Natural killer cell treated with Interleukin-12 subunit alpha and Interleukin-12 subunit beta and Interleukin-15 and Interleukin-18, amount 100 ng/mL, for 72 hours (primary cell): ENCODE measurements at places on chromosomes 1 and 21. TPM values are rescaled to one million over a fixed set of nuclear protein-coding genes. Genes with fewer than 3 reads are reported as not detected.

DNA sequence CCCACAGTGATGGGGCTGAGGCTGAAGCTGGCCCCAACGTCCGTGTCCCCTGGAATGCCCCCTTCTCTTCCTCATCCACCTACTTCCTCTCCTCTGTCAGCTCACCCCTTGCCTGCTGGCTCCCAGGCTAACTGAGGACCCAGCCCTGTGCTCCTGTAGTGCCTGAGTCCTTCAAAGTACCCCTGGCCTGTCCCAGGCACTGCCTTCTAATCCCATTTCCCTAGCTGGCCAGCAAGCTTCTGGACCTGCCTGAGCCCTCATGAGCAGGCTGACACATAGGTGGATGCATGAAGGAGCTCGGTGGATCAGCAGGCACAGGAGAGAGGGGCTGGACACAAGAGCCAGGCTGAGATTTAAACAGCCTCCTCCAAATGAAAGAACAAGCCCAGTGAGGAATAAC is 650.8 kb downstream of the NPHP4 start:
- DNase-seq = no peak
- H3K4me1 ChIP-seq = no peaks in the 10 kb centered on the region
- no peak overlapping the region for H3K4me3 ChIP-seq
- H3K27ac ChIP-seq = no peak overlapping the region
- H3K27me3 ChIP-seq = no peaks in the 10 kb centered on the region

DNA sequence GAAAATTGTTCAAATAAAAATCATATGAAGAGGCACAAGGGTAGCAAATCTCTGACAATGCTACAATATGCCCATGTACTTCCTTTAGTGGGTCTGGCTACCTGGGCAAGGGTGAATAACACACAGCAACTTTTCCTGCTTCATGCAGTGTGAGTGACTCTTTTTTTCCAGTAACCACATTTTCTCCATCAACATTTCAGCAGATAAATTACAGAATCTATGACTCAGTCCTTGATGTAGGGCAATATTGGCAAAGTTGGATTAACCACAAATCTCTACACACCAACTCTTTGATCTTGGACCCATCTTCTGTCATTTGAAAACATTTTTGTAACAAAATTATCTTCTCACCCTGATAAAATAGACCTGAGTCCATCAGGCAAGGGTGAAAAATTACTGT is 31.7 kb downstream of the ERICH3 start:
- no peak overlapping the region for H3K27ac ChIP-seq
- no peak overlapping the region for H3K4me3 ChIP-seq
- peaks cover 4% of the 10 kb centered on the region for H3K36me3 ChIP-seq
- peaks cover 12% of the 10 kb centered on the region for H3K27me3 ChIP-seq
- DNase-seq = no peak

- no peak overlapping the region for H3K4me3 ChIP-seq
- no peak overlapping the region for H3K27ac ChIP-seq
- no peaks in the 10 kb centered on the region for H3K36me3 ChIP-seq
- no peaks in the 10 kb centered on the region for H3K27me3 ChIP-seq
These were observed 10.8 kb downstream of the PIK3C2B start for GRCh38 chr1:204483791-204484190.

GRCh38 chr1:183456826-183457225 is 15.5 kb upstream of the SMG7 start:
- peaks cover 20% of the 10 kb centered on the region for H3K27me3 ChIP-seq
- no peaks in the 10 kb centered on the region for H3K4me1 ChIP-seq
- DNase-seq = no peak
- no peak overlapping the region for H3K27ac ChIP-seq

DNA sequence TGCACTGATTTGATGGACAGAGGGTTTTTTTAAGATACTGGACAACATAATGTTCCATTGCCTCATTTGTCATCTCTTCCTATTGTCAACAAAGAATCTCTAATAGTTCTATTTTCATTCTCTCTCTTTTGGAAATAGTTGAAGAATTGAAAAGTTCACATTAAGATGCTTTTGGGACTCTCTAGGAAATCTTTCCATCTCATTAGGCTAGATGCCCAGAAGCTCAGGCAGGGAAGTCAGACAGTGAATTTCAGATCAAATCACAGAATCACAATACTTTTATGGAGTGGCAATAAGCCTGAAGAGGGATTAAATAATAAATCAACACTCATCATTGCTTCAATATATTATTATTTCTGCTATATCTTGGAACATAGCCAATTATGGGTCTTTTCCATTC is 29.2 kb downstream of the NEGR1 start:
- no peak overlapping the region for H3K4me3 ChIP-seq
- no peaks in the 10 kb centered on the region for H3K36me3 ChIP-seq
- H3K4me1 ChIP-seq = no peaks in the 10 kb centered on the region
- no peak overlapping the region for H3K27ac ChIP-seq
- DNase-seq = no peak
- H3K27me3 ChIP-seq = no peaks in the 10 kb centered on the region

GRCh38 chr1:183622884-183623785 is 12.4 kb downstream of the ARPC5 start:
- H3K4me3 ChIP-seq = no peak overlapping the region
- DNase-seq = no peak
- peaks cover 14% of the 10 kb centered on the region for H3K36me3 ChIP-seq
- peaks cover 7% of the 10 kb centered on the region for H3K4me1 ChIP-seq
- H3K27ac ChIP-seq = peak overlapping the region; percentile 53

- peak overlapping the region; percentile 20 for H3K27ac ChIP-seq
- peaks cover 35% of the 10 kb centered on the region for H3K4me1 ChIP-seq
- peak overlapping the region; percentile 98 for H3K4me3 ChIP-seq
- H3K36me3 ChIP-seq = peaks cover 4% of the 10 kb centered on the region
- H3K27me3 ChIP-seq = no peaks in the 10 kb centered on the region
These were observed 1.9 kb upstream of the PRMT2 start for GRCh38 chr21:46633566-46633965.

GRCh38 chr1:151540982-151541377 is 871 bp downstream of the TUFT1 start:
- H3K4me3 ChIP-seq = peak overlapping the region; percentile 96
- peak overlapping the region; percentile 76 for H3K27ac ChIP-seq
- H3K36me3 ChIP-seq = no peaks in the 10 kb centered on the region

CYP4X1 gene
- not detected for total RNA-seq

- H3K36me3 ChIP-seq = no peaks in the 10 kb centered on the region
- DNase-seq = no peak
- H3K4me3 ChIP-seq = no peak overlapping the region
- H3K4me1 ChIP-seq = no peaks in the 10 kb centered on the region
These were observed 85.2 kb downstream of the UCHL5 start for GRCh38 chr1:192973988-192974387.

DNA sequence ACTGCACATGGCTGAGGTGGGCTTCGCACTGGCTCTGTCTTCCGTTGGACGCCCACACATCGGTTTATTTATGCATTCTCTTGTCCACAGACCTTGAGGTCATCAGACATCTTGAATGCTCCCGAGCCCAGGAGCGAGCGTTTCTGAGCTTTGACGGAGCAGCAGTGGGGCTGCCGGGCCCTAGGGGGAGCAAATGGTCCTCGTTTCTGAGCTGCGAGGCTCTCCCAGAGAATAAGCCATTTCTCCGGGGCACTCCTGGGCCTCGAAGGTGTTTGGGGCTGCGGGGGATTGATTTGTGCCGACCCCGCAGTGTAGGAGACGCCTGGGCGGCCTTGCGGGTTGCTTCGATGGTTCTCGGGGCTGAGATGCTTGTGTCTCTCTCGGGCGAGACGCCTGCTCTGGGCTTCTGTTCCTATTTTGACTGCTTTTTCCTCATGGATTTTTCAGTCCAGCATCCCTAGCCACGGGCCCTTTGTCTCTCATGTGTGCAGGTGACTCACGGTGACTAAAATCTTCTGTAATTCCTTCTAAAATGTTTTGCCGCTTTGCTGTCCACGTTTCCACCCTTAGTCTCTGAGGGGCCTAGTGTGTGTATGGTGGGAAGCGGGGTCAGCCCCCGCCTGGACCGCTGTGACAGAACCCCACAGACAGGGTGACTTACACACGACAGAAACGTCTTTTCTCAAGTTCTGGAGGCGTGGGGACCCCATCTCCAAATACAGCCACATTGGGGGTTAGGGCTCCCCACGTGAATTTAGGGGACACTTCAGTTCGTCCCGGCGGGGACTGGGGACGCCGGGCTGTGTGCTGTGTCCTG is 62.1 kb downstream of the FAAP20 start:
- H3K36me3 ChIP-seq = no peaks in the 10 kb centered on the region
- peak overlapping the region; percentile 78 for H3K27ac ChIP-seq
- DNase-seq = no peak
- H3K27me3 ChIP-seq = no peaks in the 10 kb centered on the region
- peak overlapping the region; percentile 80 for H3K4me3 ChIP-seq

GRCh38 chr21:45644041-45644906 is 749 bp downstream of the PCBP3 start:
- peak overlapping the region; percentile 67 for H3K4me3 ChIP-seq
- H3K27ac ChIP-seq = no peak overlapping the region
- H3K4me1 ChIP-seq = peaks cover 3% of the 10 kb centered on the region
- H3K36me3 ChIP-seq = no peaks in the 10 kb centered on the region
- H3K27me3 ChIP-seq = peaks cover 37% of the 10 kb centered on the region

FCER1G gene
- 583 TPM for total RNA-seq
